ENCODE measurements at places on chromosomes 12 and 14.
A peak's percentile ranks its signal among the peaks of the same experiment; 100 is the strongest.

GRCh38 chr12:98274430-98275130 is 240.8 kb upstream of the TMPO start:
- no peak for DNase-seq

DNA sequence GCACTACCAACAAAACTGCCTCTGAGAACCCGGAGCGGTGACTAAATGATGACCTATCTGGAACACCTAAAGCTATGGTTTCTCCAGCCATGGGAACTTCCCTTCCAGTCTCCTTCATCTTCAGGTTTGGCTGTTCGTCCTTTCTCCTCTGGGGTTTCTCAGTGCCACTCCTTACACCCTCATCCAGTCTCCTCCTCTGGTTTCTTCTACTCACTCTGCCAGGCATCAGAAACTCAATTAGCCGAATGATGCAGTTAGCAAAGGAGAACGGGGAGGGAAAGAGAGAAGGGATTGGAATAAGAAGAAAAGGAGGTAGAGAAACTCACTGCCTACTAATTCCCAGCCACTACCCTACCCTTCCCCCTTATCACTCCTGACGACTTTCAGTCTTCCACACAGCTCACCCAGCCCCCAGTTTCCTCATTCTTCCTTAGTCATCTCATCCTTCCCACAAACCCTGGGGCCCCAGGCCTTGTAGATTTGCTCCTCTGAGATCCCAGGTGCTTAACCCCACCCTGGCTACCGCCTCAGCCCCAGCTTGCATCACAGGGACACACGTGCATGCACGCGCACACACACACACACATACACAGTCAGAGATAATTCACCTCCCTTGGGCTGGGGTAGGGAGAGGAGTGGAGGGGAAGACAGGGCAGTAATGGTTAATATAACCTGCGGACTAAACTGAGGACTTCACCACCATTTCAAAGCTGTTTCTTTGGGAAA is 13.0 kb downstream of the FGD6 start:
- DNase-seq, result no peak

DNA sequence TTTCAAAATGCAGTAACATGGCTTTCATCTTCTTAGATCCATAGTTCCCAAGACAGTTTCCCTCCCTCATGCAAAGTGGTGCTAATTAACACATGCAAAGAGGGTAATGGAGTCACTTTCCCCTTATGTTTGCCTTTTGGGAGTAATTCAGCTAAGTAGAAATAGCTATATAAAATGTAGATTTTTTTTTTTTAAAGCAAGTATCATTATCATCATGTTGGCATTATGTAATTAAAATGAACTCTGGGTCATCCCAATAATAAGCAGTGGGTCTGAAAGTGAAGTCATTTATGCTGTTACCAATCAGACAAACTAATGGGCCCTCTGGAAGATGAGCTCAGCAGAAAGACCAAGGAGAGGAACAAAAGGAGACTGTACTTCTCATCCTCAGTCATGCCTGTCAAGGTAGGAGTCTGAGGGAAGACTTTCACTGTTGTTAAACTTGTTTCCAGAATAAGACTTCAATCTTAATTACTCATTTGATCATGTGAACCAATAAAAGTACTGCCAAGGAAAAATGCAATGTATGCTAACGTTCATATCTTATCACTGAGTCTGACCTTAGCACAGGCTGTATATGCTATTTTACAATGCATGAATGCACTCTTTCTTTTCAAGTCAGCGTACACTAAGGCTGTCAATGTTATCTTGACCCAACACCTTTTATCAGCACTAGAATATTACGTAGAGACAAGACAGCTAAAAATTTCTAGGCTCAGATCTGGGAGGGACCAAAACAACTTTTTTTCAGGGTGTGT is 26.8 kb downstream of the AREL1 start:
- DNase-seq, result no peak

GRCh38 chr14:26289891-26290486 is 307.8 kb downstream of the NOVA1 start:
- DNase-seq, result no peak

- no peak for DNase-seq
These were observed 2.7 kb downstream of the GALNT9 start for GRCh38 chr12:132326646-132327045.

DNA sequence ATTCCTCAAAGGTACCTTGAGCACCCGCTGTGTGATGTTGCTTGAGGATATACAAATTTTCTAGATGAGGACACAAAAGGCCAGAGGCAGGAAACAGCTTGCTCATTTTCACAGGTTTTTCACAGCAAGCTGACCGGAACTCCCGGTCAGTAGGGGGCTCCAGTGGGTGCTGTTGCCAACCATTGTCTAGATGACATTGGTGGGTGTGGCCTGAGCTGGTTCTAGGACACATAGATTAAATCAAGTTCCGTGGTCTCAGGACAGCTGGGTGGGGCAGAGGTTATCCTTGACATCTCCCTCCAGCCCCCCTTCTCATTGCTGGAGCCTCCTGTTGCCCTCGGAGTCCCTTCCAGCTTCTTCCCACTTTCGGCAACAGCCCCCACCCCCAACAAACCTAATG is 153.6 kb upstream of the FKBP4 start:
- no peak for DNase-seq

DNA sequence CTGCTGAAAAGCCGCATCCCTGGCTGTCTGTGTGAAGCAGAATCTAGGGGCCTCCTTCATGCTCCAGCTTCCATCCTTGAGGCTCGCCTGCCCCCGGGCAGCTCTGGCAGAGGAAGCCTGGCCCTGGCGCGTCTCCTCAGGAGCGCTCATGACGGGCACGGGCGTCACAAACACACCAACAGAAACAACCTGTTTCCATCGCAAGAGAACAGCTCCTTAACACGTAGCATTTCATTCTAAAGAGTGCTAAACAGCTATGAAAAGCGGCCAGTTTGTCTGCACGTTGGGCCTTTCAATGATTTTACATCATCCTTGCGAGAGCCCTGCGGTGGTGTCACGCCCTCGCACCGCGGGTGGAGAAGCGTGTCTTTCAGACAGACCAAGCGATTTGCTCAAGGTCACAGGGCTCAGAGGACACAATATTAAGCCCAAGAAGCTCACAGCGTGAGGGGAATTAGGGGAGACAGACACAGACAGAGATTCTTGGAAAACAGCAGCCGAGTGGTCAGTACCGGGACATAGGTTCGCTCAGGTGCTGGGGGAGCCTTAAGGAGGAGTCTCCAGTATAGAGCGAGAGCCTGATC is 4.9 kb downstream of the ADGRD1 start:
- no peak for DNase-seq

DNA sequence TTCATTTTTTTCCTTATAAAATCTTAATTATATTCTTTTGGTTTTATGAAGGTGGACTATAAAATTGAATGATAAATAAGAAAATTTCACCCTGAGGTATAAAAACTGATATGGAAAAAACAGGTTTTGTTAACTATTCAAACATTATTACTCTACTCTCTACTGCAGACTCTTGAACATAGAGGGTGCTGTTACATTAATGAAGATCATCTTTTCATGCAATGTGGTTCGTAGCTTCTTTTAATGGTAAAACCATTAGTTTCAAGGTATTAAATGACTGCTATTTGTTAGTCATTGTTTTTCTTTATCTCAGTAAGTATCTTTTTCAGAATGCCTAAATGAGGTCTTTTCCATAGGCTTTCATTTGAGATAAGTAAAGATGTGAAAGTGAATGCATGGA is 510.4 kb downstream of the SLC16A7 start:
- no peak for DNase-seq

- DNase-seq, result no peak
These were observed 4.7 kb upstream of the KRT7 start for GRCh38 chr12:52228366-52228765.

- no peak for DNase-seq
These were observed 95.8 kb upstream of the NCOR2 start for GRCh38 chr12:124663206-124663605.

- no peak for DNase-seq
These were observed 293.5 kb downstream of the SLC6A15 start for GRCh38 chr12:84619053-84619571.

DNA sequence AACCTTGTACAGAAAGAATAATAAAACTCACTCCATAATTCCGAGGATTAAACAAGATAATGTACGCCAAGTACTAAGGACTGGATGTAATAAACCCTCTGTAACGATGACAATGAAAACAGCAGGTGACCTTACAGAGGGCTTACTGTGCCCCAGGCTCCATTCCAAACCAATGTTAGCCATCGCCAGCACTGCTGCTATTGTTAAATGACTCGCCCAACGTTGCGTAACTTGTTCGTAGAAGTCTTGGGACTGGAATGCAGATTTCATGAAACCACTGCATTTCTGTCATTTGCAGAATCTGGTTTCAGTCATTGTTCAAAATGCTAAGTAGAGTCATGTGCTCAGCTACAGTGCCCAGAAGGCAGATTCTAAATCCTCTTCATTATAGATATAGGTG is 728 bp upstream of the STON2 start:
- peak; percentile 3 for DNase-seq

DNA sequence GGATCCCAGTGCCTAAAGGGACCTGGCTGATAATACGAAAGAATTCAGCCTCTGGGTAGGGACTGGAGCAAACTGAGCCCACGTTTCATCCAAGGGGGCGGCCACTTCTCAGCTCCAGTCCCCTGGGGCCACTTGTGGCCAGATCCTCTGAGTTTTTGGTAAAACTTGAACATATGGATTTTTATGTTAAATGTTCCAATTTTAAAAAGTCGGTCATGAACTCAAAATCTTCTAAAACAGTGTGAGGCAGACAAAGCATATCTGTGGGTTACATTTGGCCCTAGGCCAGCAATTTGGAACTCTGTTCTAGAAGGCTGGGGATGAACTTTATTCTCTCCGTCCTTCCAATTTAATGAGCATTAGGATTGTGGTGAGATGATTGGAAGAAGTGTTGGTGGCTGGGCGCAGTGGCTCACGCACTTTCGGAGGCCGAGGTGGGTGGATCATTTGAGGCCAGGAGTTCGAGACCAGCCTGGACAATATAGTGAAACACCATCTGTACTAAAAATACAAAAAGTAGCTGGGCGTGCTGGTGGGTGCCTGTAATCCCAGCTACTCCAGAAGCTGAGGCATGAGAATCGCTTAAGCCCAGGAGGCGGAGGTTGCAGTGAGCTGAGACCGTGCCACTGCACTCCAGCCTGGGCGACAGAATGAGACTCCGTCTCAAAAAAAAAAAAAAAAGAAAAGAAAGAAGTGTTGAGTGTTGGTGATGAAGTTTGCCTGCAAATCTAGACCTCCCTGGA is 3.0 kb upstream of the PPP1CC start:
- DNase-seq, result no peak

GRCh38 chr12:38477340-38478090 is 160.9 kb downstream of the ALG10B start:
- DNase-seq, result no peak

- no peak for DNase-seq
These were observed 81.5 kb downstream of the LGR5 start for GRCh38 chr12:71521125-71521524.

DNA sequence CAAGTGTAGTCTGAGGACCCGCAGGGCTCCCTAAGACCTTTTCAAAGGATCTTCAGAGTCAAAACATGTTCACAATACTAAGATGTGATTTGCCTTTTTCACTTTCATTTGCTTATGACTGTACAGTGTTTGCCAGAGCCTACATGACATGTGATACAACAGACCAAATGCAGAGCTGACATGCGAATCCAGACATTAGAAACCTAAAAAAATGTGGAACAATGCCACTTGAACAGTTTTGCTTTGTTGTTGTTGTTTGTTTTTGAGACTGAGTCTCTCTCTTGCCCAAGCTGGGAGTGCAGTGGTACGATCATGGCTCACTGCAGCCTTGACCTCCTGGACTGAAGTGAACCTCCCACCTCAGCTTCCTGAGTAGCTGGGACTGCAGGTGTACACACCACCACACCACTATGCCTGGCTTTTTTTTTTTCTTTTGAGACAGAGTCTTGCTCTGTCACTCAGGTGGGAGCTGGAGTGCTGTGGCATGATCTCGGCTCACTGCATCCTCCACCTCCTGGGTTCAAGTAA is 5.3 kb upstream of the RAB35 start:
- no peak for DNase-seq

- DNase-seq, result no peak
These were observed 43.9 kb downstream of the HMGA2 start for GRCh38 chr12:65868133-65868705.

- no peak for DNase-seq
These were observed 362.2 kb downstream of the CCDC91 start for GRCh38 chr12:28552251-28552970.

Measured in NCI-H1092 treated with DMSO at 0.1 percent for 48 hours (cell line).